AML-193 (cell line): ENCODE measurements at places on chromosomes 1 and 21.

DNA sequence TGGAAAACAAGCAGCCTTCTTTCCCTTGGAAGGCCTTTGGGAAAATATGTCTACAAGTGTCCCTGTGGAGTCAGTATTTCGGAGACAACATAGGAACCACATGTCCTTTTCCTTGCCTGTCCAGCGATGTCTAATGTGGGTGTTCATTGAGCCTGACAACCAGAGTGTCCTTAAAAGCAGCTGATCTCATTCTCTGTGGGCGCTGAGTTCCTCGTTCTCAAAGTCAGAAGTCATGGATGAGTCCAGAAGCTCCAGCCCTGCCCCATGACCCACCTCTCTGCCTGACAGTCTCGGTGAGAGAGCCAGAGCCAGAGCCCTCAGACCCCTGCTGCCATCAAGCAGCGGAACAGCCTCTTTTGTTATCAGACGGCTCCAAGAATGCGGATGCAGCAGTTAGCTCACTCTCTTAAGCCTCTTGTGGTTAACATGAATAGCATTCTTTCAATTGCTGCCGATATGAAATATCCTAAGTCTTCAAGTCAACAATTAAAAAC lies 329.2 kb downstream of the TGFB2 start:
- no peak for DNase-seq

DNA sequence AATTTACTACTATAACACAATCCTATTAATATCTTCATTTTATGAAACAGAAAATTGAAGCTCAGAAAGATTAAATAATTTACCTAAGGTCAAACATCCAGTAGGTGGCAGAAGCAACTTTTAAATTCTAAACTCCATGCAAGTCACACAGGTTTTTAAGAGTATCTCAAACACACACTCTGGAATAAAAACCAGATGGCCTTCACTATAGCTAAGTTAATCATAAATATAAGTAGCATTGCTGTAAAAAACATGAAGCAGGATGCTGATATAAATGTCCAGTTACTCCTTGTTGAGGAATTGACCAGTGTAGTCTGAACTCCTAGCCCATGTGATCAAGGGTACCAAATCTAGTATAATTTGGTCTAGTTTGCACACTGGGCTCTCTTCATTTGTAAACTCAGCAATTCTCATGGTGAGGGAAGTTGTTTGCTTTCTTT lies 9.4 kb upstream of the FMO3 start:
- peak; percentile 18 for DNase-seq

DNA sequence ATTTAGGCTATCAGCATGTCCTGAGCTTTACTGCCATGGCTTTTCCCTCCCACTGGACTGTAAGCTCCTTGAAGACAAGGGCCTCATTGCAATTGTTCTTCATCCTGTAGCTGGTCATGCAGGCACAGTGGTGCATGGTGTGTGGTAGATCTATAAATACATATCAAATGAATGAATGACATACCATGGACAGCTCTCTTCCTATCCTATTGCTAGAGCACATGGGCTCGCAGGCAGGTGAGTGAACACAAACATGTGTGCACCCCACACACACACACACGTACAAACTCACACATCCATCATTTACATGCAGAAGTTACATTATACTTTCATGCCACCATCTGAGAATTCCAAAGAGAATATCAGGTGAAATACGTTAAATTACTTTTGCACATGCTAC lies 172.9 kb upstream of the RUNX1 start:
- no peak for DNase-seq

DNA sequence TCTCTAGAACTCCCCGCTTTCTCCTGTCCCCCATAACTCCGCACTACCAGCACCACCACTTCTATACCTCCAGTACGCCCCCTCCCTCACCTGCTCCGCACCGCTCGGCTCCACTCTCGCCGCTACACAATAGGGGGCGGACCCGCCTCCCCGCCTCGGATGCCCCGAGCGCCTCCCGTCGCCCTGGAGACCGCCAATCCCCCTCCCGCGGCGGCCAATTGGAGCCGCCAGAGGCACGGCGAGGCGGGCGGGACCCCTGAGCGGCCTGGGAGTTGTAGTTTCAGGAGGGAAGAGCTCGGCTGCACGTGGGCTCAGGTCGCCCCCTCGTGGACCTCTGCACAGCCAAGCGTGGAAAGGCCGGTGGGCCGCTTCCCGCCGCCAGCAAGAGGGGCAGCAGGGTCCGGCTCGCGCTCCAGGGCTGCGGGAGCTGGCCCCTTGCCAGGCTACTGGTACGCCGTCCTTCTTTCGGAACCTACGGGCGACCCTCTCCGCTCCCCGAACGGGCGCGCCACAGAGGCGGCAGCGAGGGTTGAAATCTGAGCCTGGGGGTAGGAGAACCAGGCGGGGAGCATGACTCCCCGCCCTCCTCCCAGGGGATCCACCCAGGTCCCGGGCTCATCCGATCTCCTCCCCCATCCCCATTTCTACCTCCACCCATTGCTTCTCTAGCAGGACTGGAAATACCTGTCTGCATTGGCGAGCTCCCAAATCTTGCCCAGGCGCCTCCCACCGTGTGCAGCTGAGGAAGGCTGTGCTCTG lies at the start of gene IGSF9:
Gene IGSF9 (minus strand): TSS at position 131 of the 759 bp plus-strand sequence. CDS start 2,159 bp downstream, outside the sequence.
- DNase-seq, result no peak

GRCh38 chr1:23910553-23911246 lies 2.5 kb downstream of the CNR2 start:
- no peak for DNase-seq

DNA sequence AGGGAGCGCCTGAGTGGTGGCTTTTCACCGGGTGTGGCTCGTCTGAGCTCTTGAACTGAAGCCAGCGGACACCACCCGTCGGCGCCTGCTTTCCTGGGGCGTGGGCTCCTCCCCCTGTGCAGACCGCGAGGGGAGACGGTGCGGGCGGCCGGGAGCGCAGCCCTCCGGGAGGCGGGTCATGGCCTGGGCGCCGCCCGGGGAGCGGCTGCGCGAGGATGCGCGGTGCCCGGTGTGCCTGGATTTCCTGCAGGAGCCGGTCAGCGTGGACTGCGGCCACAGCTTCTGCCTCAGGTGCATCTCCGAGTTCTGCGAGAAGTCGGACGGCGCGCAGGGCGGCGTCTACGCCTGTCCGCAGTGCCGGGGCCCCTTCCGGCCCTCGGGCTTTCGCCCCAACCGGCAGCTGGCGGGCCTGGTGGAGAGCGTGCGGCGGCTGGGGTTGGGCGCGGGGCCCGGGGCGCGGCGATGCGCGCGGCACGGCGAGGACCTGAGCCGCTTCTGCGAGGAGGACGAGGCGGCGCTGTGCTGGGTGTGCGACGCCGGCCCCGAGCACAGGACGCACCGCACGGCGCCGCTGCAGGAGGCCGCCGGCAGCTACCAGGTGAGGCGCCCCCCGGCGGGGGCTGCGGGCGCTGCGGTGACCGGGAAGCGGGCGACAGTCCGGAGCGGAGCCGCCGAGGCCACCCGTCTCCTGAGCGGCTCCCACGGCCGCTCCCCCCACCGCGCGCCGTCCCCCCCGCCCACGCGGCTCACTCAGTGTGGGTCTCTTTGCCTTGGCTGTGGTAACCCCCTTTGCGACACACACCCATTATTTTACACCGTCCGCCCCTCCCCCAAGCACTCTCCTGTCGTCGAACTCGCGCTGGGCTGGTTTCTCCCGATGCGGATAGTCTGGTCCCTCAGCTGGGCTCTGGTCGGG lies at the start of gene TRIM58:
Gene TRIM58 (plus strand): TSS at position 119 of the 916 bp plus-strand sequence. CDS start 60 bp downstream, at position 179.
- no peak for DNase-seq
